Hematopoietic multipotent progenitor cell treated with erythropoietin and hydrocortisone succinate and interleukin-3 and kit ligand, for 17 days (in vitro differentiated cells): ENCODE measurements at places on chromosomes 6 and 20.

- DNase-seq = no peak
Observed at GRCh38 chr6:20751293-20751935, 217.2 kb downstream of the CDKAL1 start.

DNA sequence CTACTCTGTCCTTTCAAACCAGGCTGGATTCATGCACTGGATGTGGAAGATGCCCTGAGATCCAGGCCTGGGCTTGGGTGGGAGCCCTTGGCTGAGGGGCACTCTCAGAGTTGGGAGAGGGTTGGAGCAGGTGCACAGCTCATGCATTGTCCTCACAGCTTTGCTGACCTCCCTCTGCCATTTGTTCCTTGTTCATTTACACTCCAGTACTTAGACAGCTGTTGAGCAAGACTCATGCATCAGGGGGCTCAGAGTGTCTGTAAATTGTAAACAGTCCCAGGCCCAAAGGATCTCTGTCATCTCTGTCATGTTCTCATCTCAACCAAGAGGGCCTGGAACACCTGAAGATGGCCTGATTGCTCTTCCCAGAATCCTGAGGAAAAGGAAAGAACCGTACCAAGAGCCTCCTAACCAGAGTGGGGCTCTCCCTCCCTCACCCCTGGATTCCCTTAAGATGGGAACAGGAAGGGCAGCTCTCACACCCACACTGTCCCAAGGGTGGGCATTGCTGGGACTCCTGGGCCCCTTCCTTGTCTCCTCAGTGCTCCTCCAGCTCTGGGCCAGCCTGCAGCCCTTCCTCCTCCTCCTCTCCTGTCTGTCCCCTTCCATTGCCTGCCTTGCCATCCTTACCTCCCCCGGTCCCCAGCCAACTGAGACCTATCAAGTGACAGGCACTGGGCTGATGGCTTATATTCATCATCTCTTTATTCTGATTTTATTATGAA is 132.9 kb downstream of the FOXO3 start:
- DNase-seq = no peak

GRCh38 chr20:8631271-8631670 is 437.6 kb upstream of the PLCB4 start:
- no peak for DNase-seq

DNA sequence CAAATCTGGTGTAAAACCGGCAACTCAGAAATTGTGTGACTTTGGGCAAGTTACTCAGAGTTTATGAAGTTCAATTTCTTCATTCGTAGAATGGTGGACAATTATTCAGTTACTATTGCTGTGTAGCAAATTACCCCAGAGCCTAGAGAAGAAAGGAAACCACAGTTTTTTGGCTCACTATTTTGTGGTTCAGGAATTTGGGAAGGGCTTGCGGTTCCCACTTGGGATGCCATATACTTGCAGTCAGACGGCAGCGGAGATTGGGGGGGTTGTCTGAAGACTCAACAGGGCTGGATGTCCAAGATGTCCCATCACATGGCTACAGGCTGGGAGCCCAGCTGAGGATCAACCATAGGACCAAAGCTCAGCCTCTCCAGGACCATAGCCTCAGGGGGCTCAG is 108.1 kb downstream of the PCSK2 start:
- DNase-seq = no peak

- DNase-seq = no peak
Observed at GRCh38 chr6:31401403-31401802, 2.0 kb upstream of the MICA start.

- no peak for DNase-seq
Observed at GRCh38 chr6:127496471-127496870, 22.7 kb downstream of the MTCL3 start.

DNA sequence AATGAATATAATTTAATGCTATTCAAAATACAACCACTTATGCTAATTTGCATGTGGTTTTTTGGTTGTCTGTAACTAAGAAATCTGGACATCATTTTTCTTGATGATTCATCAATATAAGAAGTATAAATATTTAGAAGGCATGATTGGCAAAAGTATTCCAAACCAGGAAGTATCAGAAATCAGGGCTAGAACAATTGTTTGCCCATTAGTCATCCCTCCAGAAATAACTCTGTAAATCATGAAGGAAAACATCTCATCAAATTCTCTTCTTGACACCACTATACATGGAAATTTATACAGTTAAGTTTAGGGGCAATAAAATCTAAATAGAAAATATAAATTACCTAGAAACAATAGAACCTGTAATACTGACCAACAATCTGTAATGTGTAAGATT is 554.7 kb upstream of the HS3ST5 start:
- DNase-seq = no peak

GRCh38 chr6:64477391-64477790 is 841.8 kb downstream of the PHF3 start:
- no peak for DNase-seq

- DNase-seq = no peak
Observed at GRCh38 chr6:11586117-11586516, 48.6 kb downstream of the TMEM170B start.

- DNase-seq = no peak
Observed at GRCh38 chr20:49914310-49915117, 815 bp downstream of the SPATA2 start.

DNA sequence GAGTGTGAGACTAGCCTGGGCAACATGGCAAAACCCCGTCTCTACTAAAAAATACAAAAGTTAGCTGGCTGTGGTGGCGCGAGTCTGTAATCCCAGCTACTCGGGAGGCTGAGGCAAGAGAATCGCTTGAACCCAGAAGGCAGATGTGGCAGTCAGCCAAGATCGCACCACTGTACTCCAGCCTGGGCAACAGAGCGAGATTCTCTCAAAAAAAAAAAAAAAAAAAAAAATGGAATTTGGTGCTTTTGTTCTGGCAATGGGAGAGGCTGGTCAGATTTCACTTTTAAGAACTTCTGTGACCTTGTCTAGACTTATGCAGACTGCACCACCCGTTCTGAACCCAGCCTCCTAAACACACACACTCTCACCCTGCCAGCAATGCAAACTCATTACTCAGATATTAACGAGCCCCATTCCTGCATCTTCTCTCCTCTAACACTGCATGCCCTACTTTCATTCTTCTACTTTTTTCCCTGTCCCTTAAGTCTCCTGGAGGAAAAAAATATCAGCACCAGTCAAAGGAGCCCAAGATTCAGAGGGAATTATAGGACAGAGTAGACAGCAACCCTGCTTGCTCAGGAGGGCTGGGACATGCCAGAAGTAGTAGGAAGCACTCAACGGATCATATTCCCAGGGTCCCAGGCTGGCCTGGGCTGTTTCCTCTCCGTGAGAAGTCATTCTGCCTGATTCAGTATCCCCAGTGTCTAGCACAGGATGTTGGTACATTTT is 4.4 kb downstream of the MOCS1 start:
- no peak for DNase-seq

- no peak for DNase-seq
Observed at GRCh38 chr20:53032046-53032445, 59.9 kb downstream of the TSHZ2 start.

DNA sequence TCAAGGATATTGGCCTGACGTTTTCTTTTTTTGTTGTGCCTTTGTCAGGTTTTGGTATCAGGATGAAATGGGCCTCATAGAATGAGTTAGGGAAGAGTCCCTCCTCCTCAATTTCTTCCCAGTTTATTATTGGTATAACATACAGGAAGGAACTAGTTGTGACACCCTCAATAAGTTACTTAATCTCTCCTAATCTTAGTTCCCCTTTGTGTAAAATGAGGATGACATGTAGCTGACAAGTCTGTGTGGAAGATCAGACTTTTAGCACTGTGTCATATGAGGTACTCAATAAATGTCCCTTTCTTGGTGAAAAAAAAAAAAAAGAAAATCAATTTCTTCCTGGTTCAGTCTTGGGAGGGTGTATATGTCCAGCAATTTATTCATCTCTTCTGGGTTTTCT is 155.8 kb downstream of the PDE7B start:
- no peak for DNase-seq

GRCh38 chr6:156423075-156423474 is 354.1 kb upstream of the ARID1B start:
- DNase-seq = no peak

GRCh38 chr6:6975459-6976111 is 132.2 kb upstream of the RREB1 start:
- DNase-seq = no peak

DNA sequence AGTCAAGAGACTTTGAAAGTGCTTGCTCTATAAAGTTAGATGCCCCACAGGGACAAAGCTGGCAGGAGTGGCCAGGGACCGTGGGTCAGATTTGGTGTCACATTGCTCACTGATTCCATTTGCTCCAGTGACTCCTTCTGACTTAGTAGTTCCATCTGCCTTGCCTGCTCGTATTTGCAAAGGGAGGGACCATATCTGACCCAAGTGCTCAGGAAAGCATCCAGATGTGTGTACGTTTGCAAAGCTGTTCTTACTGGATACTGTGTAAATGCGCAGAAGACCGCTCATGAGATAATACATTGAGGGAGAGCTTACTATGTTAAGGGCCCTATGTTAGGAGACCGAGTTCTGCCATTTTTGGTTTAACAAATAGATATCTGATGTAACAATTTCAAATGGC is 21.2 kb upstream of the CCN6 start:
- DNase-seq = no peak

DNA sequence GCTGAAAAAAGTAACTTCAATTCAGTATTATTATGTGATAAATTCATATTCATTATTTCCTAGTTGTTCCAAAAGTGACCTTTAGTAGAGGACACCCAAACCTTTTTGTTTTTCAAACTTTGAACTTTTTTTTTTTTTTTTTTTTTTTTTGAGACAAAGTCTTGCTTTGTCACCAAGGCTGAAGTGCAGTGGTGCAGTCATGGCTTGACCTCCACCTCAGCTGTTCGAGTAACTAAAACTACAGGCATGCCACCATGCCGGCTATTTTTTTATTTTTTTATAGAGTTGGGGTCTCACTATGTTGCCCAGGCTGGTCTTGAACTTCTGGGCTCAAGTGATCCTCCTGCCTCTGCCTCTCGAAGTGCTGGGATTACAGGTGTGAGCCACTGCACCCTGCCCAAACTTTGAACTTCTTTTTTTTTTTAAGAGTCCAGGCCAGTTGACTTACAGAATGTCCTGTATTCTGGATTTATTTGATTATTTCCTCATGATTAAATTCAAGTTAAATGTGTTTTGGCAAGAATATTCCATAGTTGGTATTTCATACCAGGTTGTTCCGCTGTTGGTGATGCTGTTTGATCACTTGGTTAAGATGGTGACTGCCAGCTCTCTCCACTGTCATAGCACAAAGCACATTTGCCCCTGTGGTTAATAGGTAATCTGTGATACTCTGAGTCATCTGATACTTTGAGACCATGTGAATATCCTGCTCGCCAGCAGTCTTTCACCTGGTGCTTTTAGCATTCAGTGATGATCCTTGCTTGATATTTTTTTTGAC is 48.0 kb downstream of the VAPB start:
- no peak for DNase-seq

- DNase-seq = no peak
Observed at GRCh38 chr6:137981758-137982157, 114.7 kb downstream of the TNFAIP3 start.
